Activated CD4-positive, alpha-beta T cell treated with anti-CD3 and anti-CD28 coated beads for 24 hours (primary cell): ENCODE measurements at places on chromosomes 4 and X.

GRCh38 chr4:75432683-75433082 lies 81.5 kb downstream of the RCHY1 start:
- DNase-seq = no peak

DNA sequence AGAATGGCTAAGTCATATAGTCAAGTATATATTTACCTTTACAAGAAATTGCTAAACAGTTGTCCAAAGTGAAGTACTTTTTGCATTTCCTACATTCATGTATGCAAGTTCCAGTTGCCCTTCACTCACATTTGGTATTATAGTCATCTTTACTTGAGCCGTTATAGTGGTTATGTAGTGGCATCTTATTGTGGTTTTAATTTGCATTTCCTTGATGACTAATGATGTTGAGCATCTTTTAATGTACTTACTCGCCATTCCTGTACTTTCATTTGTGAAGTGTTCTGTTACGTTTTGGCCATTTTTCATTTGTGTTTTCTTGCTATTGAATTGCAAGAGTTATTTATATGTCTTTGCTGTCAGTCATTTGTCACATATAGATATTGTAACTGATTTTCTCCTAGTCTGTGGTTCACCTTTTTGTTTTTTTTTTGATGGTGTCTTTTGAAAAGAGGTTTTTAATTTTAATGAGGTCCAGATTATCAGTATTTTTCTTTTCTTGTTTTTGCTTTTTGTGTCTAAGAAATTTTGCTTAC lies 27.6 kb downstream of the ARFIP1 start:
- no peak for DNase-seq

DNA sequence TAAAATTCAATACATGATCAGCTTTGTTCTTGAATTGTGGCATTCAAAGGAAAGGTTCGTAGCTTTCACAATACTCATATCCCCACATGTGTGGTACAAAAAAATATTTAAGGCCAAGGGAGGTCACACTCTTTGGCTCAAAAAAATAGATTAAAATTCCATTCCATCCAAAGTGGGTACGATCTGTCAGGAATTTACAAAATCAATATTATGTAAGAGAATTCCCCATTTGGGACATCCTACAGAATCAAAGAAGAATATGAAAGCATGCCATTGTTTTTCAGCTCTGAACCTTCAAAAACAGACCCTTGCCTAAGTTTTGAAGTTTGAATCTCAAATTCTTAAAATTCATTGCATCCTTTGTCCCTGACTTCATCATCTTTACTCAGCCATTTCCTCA lies 85.8 kb downstream of the MID1 start:
- no peak for DNase-seq

DNA sequence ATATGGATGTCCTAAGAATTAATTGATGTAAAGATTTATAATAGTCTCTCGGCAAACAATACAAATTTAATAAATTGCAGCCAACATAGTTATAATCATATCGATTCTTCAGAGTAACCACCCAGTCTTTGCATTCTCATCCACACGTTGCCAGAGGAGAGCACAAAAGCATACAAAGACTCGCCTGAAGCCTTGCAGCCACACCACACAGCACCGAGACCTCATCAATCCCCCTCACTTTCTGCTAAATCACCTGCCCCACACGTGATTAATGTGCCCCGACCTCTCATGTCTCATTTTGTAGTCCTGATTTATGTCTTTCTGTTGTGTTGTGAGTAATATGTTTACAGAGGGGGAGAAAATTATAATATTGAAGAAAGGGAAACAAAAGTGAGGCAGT lies 510.4 kb downstream of the TRIML1 start:
- no peak for DNase-seq

- no peak for DNase-seq
These were observed 567.7 kb downstream of the MAGEB5 start for GRCh38 chrX:26783512-26784225.

DNA sequence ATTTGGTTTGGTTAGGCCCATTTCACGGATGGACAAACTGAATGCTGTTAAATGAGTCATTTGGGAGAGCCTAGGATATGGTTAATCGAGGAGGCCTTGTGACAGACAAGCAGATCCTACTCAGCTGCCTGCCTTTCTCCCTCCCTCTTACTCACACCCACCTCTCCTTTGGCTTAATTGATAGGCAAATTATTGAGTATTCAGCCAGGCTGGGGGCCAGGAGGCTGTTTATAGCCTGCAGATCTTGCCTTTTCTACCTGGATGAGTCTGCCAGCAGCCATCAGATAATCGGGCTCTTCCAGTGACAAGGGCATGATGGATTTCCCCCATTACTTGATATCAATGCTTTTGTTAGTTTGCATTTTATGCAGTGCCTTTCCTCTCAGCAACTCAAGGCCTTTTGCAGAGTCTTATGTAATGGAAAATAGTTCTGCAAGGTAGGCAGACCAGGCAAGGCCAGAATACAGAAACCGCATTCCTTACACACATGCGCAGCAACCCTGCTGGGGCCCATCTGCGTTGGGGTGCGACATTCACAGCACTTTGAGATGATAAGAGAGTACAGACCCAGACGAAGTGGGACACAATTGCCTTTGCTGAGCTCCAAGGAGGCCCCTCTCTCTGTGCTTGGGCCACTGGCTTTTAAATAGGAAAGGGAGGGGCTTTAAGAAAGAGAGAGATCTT lies 96.2 kb upstream of the ATP6AP2 start:
- no peak for DNase-seq

DNA sequence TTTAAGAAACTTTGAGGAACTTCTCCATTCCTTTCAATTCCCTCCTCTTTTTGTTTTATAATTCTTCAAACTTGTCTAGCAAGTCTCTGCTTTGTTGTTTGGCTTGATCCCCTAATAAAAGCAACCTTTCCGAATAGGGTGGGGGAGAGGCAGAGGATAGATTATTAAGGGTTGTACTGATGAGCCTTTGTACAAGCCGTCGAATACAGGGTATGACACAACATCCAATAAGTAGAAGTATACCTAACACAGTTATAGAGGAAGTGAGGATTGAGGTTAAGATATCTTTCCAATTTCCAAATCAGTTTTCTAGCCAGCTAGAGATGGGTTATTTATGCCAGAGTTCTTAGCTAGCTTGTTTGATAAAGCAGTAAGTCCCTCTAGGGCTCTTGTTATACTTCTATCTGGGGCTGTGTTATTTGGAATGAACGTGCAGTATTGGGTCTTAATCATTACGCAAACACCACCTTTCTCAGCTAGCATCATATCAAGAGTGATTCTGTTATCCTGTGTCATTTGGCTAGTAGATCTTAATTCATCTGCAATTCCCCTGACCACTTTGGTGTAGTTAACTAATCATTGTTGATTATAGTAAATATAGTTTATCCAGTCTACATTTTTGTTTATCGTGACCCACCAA lies 18.5 kb downstream of the METAP1 start:
- no peak for DNase-seq

GRCh38 chrX:39619182-39620009 lies 478.4 kb downstream of the BCOR start:
- no peak for DNase-seq

- no peak for DNase-seq
These were observed 88.1 kb downstream of the NPFFR2 start for GRCh38 chr4:72119946-72120345.

DNA sequence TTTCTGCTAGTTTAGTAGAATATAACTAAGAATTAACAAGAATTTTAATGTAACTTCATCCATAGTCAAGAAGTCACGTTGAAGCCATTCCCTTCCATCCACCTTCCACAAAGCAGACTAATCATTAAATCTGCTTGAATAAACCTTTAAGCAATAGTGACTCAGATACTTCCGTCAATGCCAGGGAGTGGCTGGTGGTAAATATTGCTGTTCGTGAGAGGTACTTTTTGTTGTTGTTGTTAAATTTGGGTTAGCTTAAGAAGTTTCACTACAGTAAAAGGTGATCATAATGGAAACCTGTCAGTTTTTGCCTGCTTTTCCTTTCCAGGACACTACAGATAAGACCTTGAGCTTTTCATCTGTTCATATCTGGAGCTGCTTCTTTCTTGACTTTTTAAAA lies 316.3 kb downstream of the TMA16 start:
- DNase-seq = no peak

- DNase-seq = no peak
These were observed 41.0 kb downstream of the PRPS1 start for GRCh38 chrX:107669261-107669660.

- DNase-seq = no peak
These were observed 56.7 kb downstream of the DOCK11 start for GRCh38 chrX:118552121-118552900.

GRCh38 chr4:68070302-68070701 lies 59.4 kb downstream of the TMPRSS11F start:
- no peak for DNase-seq
